ENCODE measurements at places on chromosomes 4 and X.

GRCh38 chr4:6887591-6888371 lies 21.8 kb upstream of the TBC1D14 start:
- DNase-seq: no peak

DNA sequence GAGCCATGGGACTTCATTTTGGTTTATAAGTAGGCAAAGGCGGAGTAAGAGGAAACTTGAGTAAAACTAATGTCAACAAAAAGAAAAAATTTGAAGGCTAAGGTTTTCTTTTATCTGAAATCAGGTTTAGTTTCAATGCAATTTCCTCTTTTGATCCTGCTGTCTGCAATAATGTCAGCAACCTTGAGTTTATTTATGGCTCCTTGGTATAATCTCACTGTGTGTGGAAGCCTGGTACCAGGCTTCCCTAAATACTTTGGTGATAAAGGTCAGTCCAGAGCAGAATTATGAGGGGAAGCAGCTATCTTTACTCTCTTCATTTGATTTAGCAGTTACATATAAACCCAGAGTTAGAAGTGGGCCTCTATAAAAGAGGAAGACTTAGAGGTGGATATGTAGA lies 57.8 kb downstream of the NDNF start:
- DNase-seq: no peak

- no peak for DNase-seq
Measured at GRCh38 chr4:36485885-36486284, 204.5 kb downstream of the DTHD1 start.

GRCh38 chr4:1598206-1599025 lies 85.7 kb downstream of the FAM53A start:
- DNase-seq: no peak

- no peak for DNase-seq
Measured at GRCh38 chr4:126959056-126959745, 673.6 kb upstream of the INTU start.

GRCh38 chr4:6217716-6218381 lies 17.5 kb upstream of the JAKMIP1 start:
- no peak for DNase-seq

DNA sequence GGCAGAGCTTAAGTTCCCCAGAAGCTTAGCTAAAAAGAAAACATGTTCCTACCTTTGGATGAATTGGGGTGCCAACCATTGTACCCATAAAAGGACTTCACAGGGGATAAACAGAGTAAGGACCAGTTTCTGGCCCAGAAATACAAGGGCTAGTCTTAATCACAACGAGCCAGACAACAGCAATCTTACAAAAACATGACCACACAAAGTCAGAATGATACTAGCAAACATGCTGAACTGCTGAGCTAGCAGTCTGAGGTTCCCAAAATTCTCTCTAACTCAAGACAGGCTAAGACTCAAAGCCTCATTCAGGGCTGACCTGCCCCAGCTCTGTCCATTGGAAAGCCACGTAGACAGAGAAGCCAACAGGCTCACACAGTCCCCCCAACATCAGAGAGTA lies 40.3 kb downstream of the ATP11C start:
- no peak for DNase-seq

- no peak for DNase-seq
Measured at GRCh38 chrX:149497054-149497453, 8.1 kb downstream of the IDS start.

- no peak for DNase-seq
Measured at GRCh38 chr4:186942758-186943377, 219.2 kb upstream of the FAT1 start.

- no peak for DNase-seq
Measured at GRCh38 chr4:39287223-39287622, 78.9 kb downstream of the RFC1 start.

DNA sequence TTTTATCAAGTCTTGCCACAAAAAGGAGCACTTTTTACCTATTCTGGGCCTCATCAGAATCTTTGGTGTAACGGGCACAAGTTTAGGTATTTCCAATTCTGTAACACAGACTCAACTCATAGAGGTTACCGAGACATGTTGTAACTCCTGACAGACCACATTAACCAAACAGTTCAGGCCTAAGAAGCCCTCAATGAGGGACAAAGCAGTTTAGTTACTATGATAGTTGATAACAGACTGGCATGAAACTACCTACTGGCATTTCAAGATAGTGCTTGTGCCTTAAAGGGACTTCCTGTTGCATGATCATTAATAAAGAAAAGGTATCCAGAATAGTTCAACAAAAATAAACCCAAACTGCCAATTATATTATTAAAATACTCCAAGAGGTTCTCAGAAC lies 64.1 kb downstream of the HUWE1 start:
- no peak for DNase-seq

- no peak for DNase-seq
Measured at GRCh38 chr4:37542706-37543105, 143.5 kb downstream of the RELL1 start.
